ENCODE measurements at places on chromosomes 2 and 18.

- no peak for DNase-seq
Observed at GRCh38 chr18:74244554-74244953, 47.2 kb downstream of the CYB5A start.

DNA sequence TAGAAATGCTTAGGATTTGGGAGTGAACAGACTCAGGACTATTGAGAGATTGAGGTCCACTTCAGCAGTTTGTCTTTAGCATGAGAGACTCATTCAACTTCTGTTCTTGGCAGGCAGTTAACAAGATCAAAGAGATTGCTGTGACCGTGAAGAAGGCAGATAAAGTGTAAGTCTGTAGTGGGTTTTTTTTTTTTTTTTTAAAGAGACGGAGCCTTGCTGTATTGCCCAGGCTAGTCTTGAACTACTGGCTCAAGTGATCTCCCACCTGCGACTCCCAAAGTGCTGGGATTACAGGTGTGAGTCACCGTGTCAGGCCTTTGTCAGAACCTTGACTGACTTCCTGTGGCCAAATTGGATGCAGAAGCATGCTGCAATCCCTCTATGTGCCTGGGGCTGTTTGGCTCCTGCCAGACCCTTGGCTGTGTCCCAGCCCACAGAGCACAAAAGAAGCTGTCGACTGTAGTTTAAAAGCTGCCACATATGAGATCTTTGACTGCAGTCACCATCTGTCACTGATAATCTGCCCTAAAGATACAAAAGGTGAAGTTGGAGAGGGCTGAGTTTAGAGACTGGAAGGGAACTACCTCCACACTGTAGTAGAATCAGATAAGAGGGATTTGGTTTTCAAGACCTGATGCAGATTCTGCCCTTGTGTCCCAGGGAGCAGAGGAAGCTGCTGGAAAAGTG is 9.9 kb downstream of the CCT7 start:
- DNase-seq = no peak

DNA sequence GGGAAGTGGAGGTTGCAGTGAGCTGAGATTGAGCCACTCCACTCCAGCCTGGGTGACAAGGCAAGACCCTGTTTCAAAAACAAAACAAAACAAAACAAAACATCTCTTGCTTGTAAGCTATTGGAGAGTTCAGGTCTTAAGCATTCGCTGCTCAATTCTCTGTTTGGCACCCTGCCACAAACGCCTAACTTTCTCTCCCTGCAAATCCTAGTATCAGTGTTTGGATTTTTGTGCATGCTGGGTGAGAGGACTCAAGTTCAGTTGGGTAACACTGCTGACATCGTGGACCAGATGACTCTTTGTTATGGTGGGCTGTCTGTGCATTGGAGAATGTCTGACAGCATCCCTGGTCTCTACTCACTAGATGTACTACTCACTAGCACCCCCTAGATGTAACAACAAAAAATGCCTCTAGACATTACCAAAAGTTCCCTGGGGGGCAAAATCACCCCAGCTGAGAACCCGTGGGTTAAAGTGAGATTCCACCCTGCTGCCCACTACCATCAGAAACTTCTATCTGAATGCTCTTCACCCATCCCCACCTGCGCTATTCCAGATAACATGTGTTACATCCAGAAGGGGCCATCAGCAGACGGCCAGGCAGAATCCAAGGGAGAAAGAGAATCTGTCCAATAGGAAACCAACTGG is 50.9 kb downstream of the CACNB4 start:
- DNase-seq = no peak

GRCh38 chr2:86414996-86415395 is 26.2 kb upstream of the KDM3A start:
- DNase-seq = no peak
